ENCODE measurements at places on chromosomes 12 and 14. TPM values are rescaled to one million over a fixed set of nuclear protein-coding genes. Genes with fewer than 3 reads are reported as not detected.

DNA sequence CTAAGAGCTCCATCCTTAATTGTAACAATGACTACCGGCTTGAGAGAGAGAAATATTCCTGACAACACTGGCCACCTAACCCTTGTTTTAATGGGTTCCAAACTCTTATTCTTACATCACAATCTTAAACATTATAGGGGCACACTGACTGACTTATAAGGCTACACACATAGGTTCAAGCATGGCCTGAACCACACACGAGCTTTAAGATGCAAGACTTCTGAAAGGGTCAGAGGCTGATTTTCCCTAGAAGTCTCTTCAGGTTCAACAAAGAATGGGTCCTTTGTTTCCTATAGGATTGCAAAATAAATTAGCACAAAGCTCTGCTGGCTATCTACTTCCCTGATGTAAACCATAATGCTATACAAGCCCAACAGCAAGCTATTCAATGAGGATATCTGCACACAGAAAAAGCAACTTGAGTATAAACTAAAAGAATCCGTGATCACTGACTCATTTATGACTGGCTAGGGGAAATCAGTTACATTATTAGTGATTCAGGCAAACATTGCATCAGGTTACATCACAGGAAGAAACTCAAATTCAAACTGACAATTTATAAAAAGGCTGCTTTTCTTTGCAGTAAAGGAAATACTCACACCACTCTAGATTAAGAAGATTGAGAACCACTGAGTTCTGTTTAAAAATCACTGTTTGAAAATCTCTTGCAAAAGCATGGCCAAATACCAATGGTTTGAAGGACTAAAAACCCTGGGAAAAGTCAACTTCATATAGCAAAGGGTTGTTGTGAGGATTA, 8.5 kb downstream of the BTG1 start:
- peak; percentile 51 for DNase-seq
- peaks cover 57% of the 10 kb centered on the region for H3K4me1 ChIP-seq
- peak overlapping the region; percentile 100 for H3K27ac ChIP-seq
- no peaks in the 10 kb centered on the region for H3K27me3 ChIP-seq
- peaks cover 4% of the 10 kb centered on the region for H3K36me3 ChIP-seq

GRCh38 chr14:73463411-73463810, 5.1 kb upstream of the NUMB start:
- no peaks in the 10 kb centered on the region for H3K36me3 ChIP-seq
- DNase-seq, result no peak
- no peaks in the 10 kb centered on the region for H3K27me3 ChIP-seq
- H3K27ac ChIP-seq, result peak overlapping the region; percentile 81
- H3K4me1 ChIP-seq, result peaks cover 89% of the 10 kb centered on the region

- H3K27ac ChIP-seq, result no peak overlapping the region
- no peak overlapping the region for H3K4me3 ChIP-seq
- no peak for DNase-seq
- H3K36me3 ChIP-seq, result no peaks in the 10 kb centered on the region
Observed at GRCh38 chr14:30209136-30209535, 281.5 kb upstream of the PRKD1 start.

DNA sequence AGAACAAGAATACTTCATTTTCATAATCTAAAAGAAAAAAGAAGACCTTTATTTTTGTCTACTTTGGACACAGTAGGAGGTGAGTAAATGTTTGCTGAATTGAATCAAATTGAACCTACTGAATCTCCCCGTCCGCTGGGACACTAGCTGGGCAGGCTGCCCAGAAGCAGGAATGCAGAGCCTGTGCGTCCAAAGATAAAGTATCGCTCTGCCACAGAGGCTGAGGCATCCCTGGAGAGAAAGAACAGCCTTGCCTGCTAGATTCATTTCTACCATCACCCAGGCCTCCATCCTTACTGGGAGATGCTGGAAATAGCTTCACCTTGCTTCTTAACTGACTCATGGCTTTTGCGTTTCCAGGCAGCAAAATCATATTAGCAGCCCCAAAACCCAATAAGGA, 64.1 kb upstream of the TSPAN11 start:
- H3K36me3 ChIP-seq, result no peaks in the 10 kb centered on the region
- H3K4me3 ChIP-seq, result no peak overlapping the region
- DNase-seq, result no peak
- no peak overlapping the region for H3K27ac ChIP-seq

GRCh38 chr12:1844661-1845409, 24.5 kb downstream of the LRTM2 start:
- H3K27ac ChIP-seq, result no peak overlapping the region
- no peaks in the 10 kb centered on the region for H3K36me3 ChIP-seq
- DNase-seq, result no peak
- H3K4me3 ChIP-seq, result no peak overlapping the region

GRCh38 chr12:27343255-27344000, 10.8 kb downstream of the BMAL2 start:
- H3K27me3 ChIP-seq, result no peaks in the 10 kb centered on the region
- H3K4me1 ChIP-seq, result no peaks in the 10 kb centered on the region
- DNase-seq, result peak; percentile 43
- no peak overlapping the region for H3K27ac ChIP-seq

DNA sequence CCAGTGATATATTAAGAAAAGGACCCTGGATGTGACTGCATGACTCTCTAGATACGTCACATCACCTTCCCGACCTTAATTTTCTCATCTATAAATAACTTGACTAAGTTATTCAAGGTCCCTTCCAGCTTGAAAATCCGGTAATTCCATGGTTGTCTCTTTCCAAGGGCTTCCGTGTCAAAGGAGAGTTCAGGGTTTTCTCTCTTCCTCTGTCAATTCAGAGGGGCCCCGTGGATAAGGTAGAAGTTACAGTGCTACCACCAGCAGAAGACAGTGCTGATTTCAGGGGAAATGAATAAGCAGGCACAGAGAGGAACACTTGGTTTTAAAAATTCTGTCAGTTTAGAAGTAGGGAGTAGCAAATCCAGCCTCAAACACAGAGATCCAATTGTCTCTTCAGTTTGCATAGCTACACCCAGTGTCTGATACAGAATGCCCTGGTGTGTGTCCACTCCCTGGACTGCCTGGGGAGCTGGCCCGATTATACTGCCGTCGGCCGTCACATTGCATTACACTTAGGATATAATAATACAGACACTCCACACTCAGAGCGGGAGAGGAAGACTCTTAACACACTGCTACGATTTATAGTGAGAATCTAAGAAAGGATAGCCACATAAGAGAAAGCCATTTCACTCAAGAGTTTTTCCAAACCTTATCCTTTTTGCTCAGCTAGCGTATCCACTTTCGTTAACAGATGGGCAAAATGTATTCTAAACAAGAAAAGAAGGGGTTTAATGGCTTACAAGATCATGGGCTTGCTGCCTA, 54.7 kb upstream of the GTF2A1 start:
- H3K27ac ChIP-seq, result no peak overlapping the region
- H3K4me1 ChIP-seq, result no peaks in the 10 kb centered on the region
- H3K4me3 ChIP-seq, result no peak overlapping the region
- peaks cover 8% of the 10 kb centered on the region for H3K36me3 ChIP-seq

DNA sequence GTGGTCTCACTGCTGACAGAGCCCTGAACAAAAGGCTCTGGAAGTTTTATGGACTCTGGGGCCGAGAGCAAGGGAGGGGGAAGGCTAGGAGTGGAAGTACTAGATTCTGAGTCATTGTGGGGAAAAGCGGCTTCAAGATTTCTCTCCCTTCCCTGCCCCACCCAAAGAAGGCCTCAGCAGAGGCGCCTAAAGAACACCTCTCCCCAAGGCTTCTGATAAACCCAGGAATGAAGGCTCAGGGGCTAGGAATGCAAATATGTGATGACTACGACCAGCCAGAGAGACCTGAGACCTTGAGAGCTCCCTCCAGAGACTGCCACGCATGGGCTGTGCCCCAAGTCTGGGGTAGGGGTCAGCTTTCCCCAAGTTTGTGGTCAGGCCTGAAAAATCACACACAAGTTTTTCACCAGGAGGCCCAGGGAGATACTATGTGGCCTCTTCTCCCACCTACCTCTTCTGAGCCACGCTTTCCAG, 130.7 kb upstream of the HIF1A start:
- H3K27ac ChIP-seq, result peak overlapping the region; percentile 84
- H3K36me3 ChIP-seq, result no peaks in the 10 kb centered on the region
- peaks cover 57% of the 10 kb centered on the region for H3K4me1 ChIP-seq
- H3K4me3 ChIP-seq, result no peak overlapping the region
- DNase-seq, result no peak
- no peaks in the 10 kb centered on the region for H3K27me3 ChIP-seq

Gene USP44
- 0.43 TPM for total RNA-seq

DNA sequence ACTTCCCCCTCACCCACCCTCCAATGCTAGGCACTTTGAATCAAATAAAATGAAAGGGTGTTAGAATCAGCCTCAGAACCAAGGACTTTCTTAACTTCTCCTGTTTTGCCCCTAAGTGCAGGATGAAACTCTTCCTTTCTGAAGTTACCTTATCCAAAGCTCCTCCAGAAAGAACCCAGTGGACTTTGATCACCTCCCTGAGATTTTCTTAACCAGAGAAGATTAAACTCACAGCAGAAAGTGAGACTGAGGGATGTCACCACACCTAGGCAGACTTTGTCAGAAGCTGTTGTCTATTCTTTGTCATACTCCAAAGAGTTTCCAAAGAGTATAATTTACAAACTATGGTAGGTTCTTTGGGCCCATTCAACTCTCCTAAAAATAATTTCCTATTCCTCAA, 14.2 kb upstream of the RNASE3 start:
- H3K4me3 ChIP-seq, result no peak overlapping the region
- H3K4me1 ChIP-seq, result no peaks in the 10 kb centered on the region
- no peaks in the 10 kb centered on the region for H3K27me3 ChIP-seq
- no peaks in the 10 kb centered on the region for H3K36me3 ChIP-seq
- DNase-seq, result peak; percentile 8

DNA sequence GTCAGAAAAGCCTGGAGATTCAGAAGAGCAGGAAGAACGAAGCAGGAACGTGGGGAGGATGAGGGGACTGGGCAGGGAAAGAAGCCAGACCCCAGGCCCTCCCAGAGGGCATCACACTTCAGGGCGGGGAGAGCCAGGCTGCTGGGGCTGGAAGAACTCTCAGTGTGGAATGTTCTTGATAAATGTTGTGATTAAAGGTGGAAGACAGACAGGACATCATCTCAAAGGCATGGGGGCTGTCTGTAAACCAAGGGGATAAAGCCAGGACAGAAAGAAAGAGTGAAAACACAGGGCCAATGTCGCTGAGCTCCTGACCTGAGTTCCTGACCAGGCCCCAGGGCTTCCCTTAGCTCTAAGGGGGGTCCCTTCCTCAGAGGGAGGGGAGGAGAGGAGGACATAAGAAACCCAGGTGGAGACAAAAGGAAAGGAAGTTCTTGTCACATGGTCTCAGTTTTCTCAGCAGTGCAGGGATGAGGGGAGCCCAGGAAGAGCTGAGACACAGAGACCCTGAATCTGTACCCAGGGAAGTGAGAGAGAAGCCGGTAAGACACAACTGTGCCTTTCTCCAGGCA, 56.3 kb downstream of the SETD3 start:
- no peak overlapping the region for H3K4me3 ChIP-seq
- DNase-seq, result no peak
- H3K27ac ChIP-seq, result no peak overlapping the region

GRCh38 chr12:129873833-129874208, 30.0 kb downstream of the TMEM132D start:
- H3K27ac ChIP-seq, result no peak overlapping the region
- no peaks in the 10 kb centered on the region for H3K4me1 ChIP-seq
- H3K4me3 ChIP-seq, result no peak overlapping the region
- H3K27me3 ChIP-seq, result no peaks in the 10 kb centered on the region
- H3K36me3 ChIP-seq, result no peaks in the 10 kb centered on the region
- DNase-seq, result no peak

DNA sequence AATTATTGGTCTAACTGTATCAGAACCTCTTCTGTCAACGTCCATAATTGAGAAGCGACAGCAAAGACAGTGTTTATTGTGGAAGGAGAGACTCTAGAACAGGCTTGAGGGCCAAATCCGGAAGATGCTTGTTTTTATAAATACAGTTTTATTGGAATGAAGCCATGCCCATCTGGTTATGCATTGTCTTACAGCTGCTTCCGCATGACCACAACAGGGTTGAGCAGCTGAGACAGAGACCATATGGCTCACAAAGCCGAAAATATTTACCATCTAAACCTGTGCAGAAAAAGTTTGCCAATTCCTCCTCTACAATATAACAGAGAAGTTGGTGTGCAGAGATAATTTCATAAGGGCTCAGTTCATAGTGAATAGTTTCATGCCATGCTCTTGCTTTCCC, 24.5 kb downstream of the PRKAB1 start:
- H3K27ac ChIP-seq, result peak overlapping the region; percentile 87
- peaks cover 16% of the 10 kb centered on the region for H3K36me3 ChIP-seq
- no peaks in the 10 kb centered on the region for H3K27me3 ChIP-seq
- H3K4me1 ChIP-seq, result peaks cover 20% of the 10 kb centered on the region

DNA sequence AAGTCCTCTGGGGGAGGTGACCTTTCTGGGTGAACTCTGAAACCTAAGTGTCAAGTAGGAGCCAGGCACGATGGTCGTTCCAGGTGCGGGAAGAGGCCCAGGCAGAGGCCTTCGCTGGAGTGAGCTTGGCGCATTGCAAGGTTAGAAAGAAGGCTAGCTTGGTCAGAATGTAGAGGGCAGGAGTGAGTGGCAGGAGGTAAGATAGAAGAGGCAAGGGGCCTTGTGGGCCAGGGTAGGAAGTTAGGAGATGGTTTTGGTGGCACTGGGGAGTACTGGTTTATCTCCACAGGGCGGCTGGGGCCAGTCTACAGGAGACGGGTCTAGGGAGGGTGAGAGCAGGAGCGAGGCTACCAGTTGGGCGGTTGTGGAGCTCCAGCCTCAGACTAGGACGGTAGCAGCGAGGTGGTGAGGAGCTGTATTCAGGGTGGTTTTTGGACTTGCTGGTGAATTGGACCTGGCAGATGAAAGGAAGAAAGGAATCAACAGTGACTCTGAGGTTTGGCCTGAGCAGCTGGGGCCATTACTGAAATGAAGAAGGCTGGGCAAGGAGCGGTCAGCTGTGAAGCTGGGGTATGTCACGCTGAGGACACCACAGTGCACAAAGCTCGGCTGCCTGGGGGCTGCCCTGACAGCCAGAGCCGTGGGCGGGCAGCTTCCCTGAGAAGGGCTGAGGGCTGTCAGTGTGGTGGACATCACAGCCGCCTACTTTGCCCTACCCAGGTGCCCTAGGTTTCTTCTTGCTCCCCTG, 9.0 kb downstream of the MLXIP start:
- H3K4me1 ChIP-seq, result peaks cover 81% of the 10 kb centered on the region
- no peak for DNase-seq
- no peak overlapping the region for H3K4me3 ChIP-seq
- H3K27me3 ChIP-seq, result no peaks in the 10 kb centered on the region

Gene CYP46A1
- total RNA-seq, result 2.9 TPM

GRCh38 chr14:71022939-71023338, 115.7 kb downstream of the PCNX1 start:
- H3K27ac ChIP-seq, result no peak overlapping the region
- H3K27me3 ChIP-seq, result no peaks in the 10 kb centered on the region
- H3K36me3 ChIP-seq, result peaks cover 67% of the 10 kb centered on the region
- DNase-seq, result no peak
- H3K4me1 ChIP-seq, result no peaks in the 10 kb centered on the region

- H3K4me1 ChIP-seq, result peaks cover 49% of the 10 kb centered on the region
- H3K36me3 ChIP-seq, result peaks cover 16% of the 10 kb centered on the region
- H3K27ac ChIP-seq, result peak overlapping the region; percentile 91
- peak overlapping the region; percentile 93 for H3K4me3 ChIP-seq
- no peaks in the 10 kb centered on the region for H3K27me3 ChIP-seq
Observed at GRCh38 chr12:120710805-120711296, 593 bp downstream of the UNC119B start.

GRCh38 chr12:3217683-3218079, 140.5 kb downstream of the TSPAN9 start:
- H3K36me3 ChIP-seq, result peaks cover 5% of the 10 kb centered on the region
- H3K27me3 ChIP-seq, result no peaks in the 10 kb centered on the region
- DNase-seq, result no peak

Gene AKAP6
- 3.2 TPM for total RNA-seq

Gene ATF7IP
- total RNA-seq, result 84.8 TPM

Gene BDKRB1
- total RNA-seq, result not detected

Gene TMEM119
- total RNA-seq, result 0.45 TPM

- DNase-seq, result no peak
- no peak overlapping the region for H3K27ac ChIP-seq
- H3K4me1 ChIP-seq, result no peaks in the 10 kb centered on the region
- no peaks in the 10 kb centered on the region for H3K27me3 ChIP-seq
Observed at GRCh38 chr14:32779840-32780239, 158.8 kb upstream of the NPAS3 start.

All from stomach (tissue), 19 donors.